ENCODE measurements at places on chromosomes 2 and 18.

DNA sequence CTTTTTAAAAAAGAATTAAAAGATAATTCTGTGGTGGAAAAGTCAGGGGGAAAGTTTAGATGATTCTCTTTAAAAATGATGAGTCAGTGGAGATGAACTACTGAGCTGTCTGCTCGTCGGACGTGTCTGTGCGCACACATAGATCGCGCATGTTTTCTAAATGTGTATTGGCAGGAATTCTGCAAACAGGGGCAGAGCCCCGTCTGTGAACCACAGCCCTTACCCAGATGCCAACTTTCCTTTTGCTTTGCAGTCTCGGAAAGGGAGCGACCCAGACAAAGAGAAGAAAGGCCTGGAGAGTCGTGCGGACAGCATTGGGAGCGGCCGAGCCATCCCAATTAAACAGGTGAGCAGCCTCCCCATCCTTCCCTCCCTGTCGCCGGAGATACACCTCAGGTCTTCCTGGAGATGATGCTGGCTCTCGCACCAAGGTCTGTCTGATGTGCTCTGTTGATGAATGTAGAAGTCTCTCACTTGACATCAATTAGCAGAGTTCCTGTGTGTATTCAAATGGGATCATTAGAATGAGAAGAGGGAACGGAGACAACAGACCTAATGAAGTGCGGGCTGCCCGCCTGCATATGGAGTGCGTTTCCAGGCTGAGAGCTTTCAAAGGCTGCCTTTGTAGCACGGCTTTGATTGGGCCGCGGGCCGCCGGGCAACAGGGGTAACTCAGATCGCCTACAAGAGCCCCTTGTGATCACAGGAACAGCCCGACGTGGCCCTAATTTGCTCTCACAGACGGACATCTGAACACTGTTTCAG, 313.3 kb downstream of the AGAP1 start:
- no peak for DNase-seq

DNA sequence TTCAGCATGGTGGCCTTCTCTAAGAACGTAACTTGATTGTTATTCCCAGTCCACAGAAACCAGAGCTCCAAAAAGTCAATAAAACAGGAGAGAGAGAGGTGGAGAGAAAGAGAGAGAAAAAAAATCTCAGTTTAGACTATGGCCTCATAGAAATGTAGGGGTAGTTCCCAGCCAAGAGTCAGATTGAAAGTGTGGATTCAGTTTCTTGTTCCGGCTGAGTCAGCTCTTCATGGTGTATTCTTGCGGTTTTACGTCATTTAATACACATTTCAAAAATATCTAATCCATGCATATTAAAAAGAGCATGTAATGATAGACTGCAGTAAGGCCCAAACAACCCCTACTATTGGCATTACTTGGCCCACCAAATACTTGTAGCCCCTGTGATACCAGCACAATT, 303.9 kb downstream of the ETAA1 start:
- DNase-seq, result no peak

GRCh38 chr18:58103339-58103985, 59.4 kb downstream of the NEDD4L start:
- DNase-seq, result no peak

DNA sequence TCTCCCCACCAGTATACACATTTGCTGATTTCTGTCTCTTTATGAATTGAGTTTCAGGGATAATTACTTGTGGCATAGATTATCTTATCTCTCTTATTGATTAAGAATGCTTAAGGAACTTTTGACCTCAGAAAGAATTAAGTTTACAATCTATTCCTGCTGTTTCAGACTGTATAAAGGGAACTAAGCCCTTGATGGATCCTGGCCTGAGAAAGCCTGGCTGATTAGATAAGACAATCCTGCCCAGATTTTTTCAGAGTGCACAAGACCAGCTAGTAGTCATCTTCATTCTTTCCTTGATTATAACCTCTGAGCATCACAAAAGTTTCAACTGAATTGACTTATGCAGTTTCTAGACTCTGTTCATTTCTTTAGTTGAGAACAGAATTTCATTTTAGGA, 22.7 kb upstream of the TFPI start:
- DNase-seq, result no peak

GRCh38 chr2:70828914-70829824, 6.4 kb downstream of the CD207 start:
- no peak for DNase-seq

DNA sequence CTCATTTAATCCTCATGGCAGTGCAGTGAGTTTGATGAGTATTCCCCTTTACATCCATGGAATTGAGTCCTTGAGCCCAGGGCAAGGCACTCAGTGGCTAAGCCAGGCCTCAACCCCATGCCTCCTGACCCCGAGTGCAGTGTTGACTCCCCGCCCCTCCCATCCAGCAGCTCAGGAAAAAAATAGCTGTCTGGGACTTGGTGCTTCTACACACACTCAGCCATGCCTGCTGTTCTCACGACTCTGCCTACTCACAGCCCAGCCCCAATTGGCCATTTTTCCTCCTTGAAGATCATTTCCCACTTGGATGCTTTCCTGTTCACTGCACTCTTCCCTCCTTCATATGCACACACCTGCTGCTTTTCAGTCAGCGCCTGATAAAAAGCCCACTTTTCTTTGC, 8.8 kb downstream of the FOSL2 start:
- DNase-seq, result no peak

GRCh38 chr18:59910967-59911366, 11.2 kb downstream of the PMAIP1 start:
- DNase-seq, result no peak
